Stimulated activated CD4-positive, alpha-beta T cell treated with anti-CD3 and anti-CD28 coated beads, Interleukin-2, amount 100 ng/mL, for 4 hours (primary cell): ENCODE measurements at places on chromosomes 2 and 18.

DNA sequence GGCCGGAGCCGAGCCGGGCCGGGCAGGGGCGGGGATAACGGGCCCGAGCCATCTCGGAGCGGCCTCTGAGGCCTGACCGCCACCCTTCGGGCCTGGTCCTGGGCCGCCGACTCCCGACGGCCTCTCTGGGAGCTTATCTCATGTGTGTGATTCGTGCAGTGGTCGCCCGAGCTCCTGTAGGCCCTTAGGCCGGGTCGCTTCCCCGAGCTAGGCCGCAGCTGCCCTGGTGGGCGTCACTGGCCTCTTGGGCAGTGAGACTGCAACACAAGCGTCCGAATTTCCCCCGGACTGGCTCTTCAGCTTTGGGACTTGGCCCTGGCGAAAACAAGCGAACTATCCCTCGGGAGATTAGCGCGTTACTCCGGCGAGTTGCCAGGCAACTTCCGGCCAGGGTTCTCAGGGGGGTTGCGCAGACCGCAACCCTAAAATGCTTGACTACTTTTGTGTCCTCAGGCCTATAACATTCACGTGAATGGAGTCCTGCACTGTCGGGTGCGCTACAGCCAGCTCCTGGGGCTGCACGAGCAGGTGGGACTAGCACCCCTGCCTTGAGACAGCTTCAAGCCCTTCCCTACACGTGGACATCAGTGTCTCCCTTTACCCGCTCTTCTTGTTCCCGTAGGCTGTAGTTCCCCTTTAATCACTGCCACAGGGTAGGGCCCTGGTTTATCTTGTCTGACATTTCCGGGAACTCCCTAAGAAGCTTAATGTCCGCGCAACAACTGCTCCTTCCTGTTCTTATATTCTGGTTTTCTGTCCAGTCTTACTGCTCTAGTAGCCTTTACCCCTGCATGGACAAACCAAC is 602 bp downstream of the SNX17 start:
- no peak for DNase-seq

DNA sequence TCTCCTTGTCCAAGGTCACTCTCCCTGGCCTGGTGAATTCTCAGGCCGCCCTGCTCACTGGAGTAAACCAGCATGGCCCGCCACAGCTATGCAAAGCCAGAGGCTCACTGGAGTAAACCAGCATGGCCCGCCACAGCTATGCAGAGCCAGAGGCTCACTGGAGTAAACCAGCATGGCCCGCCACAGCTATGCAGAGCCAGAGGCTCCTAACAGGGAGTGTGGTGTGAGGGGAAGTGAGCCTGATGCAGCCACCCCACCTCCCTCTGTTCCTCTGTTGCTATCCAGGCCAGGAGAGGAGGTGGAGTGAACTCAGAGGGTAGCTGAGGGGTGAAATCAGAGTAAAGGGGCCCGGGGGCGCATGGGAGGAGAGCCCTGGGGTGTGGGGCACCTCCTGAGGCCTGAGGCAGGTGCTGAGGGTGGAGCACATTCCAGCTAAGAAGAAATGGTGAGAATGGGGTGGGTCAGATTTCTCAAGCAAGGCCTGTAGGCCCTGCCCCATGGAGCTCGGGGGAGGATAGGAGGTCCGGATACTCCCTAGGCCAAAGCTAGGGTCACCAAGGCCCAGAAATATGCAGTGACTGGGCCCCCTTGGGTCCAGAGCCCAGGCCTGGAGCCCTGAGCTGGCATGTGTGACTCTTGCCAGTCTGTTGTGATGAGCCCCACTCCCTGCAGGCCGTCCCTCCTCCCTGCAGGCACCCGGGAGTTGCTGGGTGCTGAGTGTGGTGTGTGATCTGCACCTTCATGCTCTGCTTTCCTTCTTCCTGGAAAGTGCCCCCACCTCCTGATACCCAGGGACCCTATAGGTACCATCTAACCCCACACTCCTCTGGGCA is 1.5 kb downstream of the ATP6V1B1 start:
- no peak for DNase-seq

DNA sequence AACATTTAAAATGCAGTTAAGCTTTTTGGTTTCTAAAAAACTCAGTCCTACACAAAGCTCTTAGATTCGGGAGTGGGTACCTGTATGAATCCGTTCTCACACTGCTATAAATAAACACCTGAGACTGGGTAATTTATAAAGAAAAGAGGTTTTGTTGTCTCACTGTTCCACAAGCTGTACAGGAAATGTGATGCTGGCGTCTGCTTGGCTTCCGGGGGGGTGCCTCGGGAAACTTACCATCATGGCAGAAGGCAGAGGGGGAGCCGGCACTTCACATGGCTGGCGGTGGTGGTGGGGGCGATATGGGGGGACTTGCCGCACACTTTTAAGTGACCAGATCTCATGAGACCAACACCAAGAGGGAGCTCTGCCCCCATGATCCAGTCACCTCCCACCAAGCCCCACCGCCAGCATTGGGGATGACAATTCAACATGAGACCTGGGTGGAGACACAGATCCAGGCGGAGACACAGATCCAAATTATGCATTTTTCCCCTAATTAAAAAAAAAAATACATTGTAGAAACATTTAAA is 222.5 kb downstream of the GBX2 start:
- DNase-seq = no peak

- DNase-seq = no peak
Measured at GRCh38 chr2:224086226-224086914, 47.3 kb upstream of the SERPINE2 start.

GRCh38 chr2:64007924-64008323 is 11.3 kb downstream of the VPS54 start:
- DNase-seq = no peak

GRCh38 chr2:8743261-8743660 is 61.4 kb downstream of the ID2 start:
- no peak for DNase-seq

DNA sequence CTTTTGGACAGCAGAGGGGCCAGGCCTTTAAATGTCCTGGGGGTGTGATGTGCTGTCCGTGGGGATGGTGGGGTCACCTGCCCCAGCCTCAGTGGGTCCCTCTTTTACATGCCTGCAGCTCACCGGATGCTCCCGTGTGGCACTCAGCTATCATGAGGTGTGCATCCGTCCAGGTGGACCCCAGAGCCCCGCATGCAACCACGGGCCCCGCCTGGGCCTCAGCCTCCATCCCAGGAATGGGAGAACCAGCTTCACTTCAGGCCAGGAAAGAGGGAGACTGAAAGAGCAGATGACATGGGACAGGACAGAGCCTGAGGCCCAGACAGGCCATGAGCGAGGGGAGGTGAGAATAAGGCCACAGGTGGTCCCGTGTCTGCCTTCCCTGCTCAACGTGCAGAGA is 37.5 kb downstream of the RAMP1 start:
- no peak for DNase-seq

DNA sequence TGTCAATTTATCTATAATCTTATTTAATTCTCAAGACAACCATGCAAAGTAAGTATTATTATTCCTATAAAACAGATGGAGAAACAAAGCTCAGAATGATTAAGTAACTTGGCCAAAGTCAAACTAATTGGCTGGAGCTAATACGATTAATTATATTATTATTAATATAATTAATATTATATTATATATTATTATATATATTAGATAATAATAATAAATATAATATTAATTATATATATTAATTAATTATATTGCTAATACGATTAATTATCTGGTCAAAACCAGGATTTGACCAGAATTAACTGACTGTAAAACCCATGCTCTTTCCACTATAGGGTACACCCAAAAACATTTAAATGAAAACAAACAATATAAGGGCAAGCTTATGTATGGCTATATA is 52.4 kb downstream of the FARSB start:
- no peak for DNase-seq

DNA sequence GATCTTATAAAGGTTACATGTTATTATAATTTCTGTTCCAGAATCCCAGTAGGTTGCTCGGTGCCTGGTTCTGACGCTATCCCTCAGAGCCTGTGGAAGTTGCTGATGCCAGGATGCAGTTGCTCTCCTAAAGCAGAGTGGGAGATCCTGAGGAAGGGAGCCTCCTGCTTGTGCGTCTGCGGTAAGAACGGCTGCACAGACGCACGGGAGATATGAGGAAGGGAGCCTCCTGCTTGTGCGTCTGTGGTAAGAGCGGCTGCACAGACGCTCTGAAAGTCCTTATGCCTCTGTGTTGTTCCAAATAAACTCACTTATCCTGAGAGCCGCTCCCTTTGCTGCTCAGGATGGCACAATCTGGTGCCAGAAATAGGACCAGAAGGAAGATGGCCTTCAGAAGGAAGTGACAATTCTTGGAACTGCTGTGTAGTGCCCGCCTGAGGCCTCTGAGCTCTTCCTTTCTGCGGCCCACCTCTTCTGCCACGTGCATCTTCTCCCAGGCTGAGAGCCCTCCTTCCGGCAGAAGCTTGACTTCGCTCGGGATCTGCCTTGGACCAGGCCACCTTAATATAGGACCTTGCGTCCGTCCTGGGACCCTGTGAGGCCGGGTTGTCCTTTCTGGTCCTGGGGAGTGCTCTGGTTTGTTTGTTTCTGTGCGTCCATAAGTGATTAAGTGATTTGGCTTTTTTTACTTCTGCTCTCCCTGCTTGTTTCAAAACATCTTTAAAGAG is 89.5 kb downstream of the RTP5 start:
- no peak for DNase-seq

DNA sequence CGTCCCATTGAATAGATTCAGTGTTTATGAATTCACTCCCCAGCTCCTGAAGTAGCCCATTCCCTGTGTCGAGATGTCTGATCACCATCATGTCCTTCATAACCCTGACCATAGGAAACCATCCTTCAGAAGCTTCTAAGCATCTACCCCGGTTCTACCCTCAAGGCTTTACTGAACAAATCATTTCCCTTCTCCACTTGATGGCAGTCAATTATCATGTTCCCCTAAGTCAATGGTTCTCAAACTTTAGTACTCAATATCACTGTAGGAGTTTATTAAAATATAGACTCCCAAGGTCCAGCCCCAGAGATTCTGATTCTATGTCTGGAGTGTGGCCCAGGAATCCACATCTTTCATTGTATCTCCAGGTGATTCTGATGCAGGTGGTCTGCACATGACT is 228.4 kb upstream of the SP5 start:
- DNase-seq = no peak

GRCh38 chr2:21043744-21044532 is at the start of gene APOB:
APOB (minus strand) TSS chr2:21044073; CDS start chr2:21043945, 128 bp downstream.
- DNase-seq = no peak

- no peak for DNase-seq
Measured at GRCh38 chr2:241511091-241511741, 2.8 kb upstream of the STK25 start.

- DNase-seq = no peak
Measured at GRCh38 chr2:230794497-230794896, 70.2 kb upstream of the ITM2C start.

GRCh38 chr18:59665057-59666006 is 31.9 kb downstream of the CCBE1 start:
- no peak for DNase-seq

GRCh38 chr2:214706986-214707385 is 102.5 kb downstream of the BARD1 start:
- DNase-seq = no peak

- no peak for DNase-seq
Measured at GRCh38 chr2:98731894-98732349, 990 bp upstream of the MGAT4A start.

DNA sequence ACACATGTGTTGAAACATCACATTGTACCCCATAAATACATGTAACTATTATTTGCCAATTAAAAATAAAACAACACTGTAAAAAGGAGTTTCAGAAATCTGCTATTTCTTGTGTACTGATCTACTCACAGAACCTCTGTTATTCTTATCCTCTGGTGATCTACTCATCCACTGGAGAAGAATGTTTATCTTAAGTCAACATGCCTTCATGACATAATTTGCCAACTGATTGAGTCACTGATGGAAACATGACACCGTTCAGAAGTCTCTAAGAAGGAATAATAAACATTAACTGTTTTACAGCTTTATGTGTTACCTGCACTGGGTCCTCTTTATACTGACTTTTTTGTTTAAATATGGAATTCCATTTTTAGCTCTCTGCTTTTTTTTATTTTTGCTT is 555.2 kb downstream of the DCDC2C start:
- DNase-seq = no peak

- no peak for DNase-seq
Measured at GRCh38 chr2:10774394-10774793, 38.2 kb downstream of the PDIA6 start.

DNA sequence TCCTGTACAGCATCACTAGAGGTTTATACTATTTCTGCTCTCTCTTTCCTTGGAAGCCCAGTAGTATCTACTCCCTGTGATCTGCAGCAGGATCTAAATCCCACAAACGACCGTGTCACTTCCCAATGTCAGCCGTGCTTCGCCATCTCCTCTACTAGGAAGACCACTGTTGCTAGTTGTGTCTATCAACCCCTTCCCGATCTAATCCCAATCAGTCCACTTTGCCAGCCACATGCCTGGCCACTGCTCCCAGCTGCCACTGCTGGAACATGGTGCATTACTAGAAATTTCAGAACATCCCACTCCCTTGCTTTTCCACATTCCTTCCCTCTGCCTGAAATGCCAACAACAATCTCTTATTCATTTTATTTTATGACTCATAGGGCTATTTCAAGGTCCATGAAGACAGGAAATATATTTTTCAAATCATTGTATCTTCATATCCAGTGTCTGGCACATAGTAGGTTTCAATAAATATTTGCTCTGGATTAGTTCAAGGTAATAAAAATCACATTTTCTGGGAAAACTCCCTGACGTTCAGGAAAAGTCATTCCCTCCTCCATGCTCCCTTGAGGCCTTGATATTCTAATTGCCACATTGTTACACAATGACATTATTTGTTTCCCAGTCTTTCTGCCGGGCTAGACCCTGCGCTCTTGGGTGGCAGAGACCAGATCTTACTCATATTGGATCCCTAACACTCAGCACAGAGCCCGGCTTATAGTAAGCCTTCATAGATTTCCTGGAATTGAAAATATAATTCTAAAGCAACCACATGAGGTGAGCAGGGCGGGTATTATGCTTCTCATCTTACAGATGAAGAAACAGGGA is 2.1 kb upstream of the TRIB2 start:
- no peak for DNase-seq

DNA sequence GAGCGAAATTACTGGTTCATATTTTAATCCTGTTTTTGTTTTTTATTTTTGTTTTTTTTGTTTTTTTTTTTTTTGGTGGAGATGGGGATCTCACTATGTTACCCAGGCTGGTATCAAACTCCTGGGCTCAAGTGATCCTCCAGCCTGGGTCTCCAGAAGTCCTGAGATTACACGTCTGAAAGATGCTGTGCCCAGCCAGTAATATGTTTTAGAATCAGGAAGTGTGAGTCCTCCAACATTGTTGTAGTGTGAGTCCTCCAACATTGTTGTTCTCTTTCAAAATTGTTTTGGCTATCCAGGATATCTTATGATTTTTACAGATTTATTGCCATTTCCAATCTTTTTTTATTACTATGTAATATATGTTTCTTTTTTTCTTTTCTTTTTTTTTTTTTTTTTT is 23.1 kb downstream of the TPRKB start:
- DNase-seq = no peak
